Lung microvascular endothelial cell (primary cell): ENCODE measurements at places on chromosomes 3 and 15. TPM values are rescaled to one million over a fixed set of nuclear protein-coding genes. Genes with fewer than 3 reads are reported as not detected.

NR1I2 gene
- total RNA-seq: not detected in 2 replicates

GRCh38 chr3:113690482-113690881 is 6.0 kb downstream of the USF3 start:
- DNase-seq: no peak

DNA sequence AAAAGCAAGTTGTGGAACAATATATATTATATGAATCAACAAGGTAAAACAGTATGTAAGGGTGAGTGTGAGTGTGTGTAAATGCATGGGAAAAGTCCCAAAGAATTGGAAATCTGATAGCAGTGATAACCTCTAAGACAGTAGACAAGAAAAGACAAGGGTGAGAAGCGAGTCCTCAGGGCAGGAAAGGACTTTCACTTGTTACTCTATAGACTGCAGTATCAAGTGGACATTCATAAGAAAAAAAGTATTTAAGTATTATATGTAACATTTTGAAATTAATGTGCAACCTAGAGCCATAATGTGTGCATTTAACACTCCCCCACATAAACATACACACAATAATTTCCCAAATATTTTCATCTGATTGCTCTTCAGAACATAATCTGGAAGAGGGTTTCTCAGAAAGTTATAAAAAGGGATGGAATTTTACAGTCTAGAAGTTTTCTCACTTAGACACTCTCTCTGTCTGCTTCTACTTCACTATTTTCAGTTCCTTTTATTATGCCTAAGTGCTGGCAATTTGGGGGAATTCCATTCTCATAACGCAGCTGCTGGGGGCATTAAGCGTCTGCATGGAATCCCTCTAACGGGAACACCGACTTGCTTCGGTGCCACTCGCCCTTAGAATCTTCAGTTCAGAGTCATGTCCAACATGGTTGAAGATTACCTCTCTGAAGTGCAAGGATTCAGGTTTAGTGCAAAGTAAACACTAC is 50.0 kb upstream of the CDIN1 start:
- DNase-seq: no peak

DUOXA2 gene
- total RNA-seq: not detected in 2 replicates
